ENCODE measurements at places on chromosomes 6 and 20.

DNA sequence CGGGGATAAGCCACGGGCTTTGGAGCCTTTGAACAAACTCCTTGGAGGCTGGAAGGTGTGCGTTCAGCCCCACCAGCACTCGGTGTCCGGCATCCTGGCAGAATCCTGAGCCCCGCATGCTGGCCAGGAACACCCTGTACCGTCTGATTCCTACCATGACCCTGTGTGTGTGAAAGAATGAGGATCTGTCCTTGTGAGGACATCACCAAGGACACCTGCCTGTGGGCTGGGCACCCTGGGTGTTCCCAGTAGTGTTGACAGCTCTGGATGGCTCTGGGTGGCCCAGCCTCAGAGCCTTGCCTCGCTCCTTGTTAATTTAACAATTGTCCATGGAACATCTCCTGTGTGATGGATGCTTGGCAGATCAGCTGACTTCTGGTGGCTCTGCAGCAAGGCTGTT, 234.3 kb downstream of the QKI start:
- no peak for DNase-seq

- no peak for DNase-seq
These were observed 104.9 kb upstream of the TSHZ2 start for GRCh38 chr20:52867305-52867704.

GRCh38 chr20:46270977-46271744, 37.1 kb downstream of the CDH22 start:
- DNase-seq = no peak

GRCh38 chr20:4100679-4101078, 85.3 kb upstream of the RNF24 start:
- no peak for DNase-seq

GRCh38 chr6:115902436-115902835, 158.3 kb downstream of the FRK start:
- DNase-seq = no peak

DNA sequence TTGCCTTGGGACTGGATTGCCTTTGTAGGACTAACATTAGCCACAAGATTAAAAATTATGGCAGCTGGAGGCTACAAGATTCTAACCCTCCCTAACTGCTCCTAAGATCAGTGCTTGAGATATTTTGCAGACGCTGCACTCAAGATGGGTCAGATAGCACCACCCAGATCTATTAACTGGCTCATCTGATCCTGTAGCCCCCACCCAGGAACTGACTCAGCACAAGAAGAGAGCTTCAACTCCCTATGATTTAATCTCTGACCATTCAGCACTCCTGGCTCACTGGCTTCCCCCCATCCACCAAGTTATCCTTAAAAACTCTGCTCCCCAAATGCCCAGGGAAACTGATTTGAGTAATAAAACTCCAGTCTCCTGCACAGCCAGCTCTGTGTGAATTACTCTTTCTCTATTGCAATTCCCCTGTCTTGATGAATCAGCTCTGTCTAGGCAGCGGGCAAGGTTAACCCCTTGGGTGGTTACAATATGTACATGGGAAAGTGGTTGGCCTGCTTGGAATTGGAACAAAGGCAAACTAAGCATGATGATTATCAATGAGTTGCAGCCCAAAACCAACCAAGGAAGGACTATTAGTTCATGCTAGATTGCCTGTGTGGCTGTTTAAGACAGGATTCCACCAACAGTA, 111.3 kb downstream of the OR2B2 start:
- DNase-seq = no peak

- peak; percentile 36 for DNase-seq
These were observed 390.2 kb downstream of the UTRN start for GRCh38 chr6:144675231-144675861.

DNA sequence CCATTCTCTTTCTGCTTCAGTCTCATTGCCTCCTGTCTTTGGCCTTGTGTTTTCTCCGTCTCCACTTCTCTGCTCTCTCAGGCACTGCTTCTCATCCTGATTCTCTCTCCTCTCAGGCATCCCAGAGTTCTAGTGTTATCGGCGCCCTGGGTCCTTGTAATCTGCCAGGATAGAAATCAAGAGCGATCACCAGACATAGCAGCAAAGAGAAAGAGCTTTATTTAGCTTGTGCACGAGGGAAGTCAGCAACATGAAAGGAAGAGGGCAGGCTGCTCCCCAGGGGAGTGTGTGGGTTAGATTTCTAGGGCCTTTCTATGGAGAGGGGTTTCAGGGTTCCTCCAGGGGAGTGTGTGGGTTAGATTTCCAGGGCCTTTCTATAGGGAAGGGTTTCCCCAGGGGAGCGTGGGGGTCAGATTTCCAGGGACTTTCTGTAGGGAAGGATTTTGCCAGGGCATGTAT, 32.5 kb downstream of the SUN5 start:
- DNase-seq = peak; percentile 40

- DNase-seq = no peak
These were observed 43.0 kb downstream of the CDKAL1 start for GRCh38 chr6:20577173-20577688.

GRCh38 chr6:119431799-119432198, 82.2 kb upstream of the MAN1A1 start:
- DNase-seq = no peak

DNA sequence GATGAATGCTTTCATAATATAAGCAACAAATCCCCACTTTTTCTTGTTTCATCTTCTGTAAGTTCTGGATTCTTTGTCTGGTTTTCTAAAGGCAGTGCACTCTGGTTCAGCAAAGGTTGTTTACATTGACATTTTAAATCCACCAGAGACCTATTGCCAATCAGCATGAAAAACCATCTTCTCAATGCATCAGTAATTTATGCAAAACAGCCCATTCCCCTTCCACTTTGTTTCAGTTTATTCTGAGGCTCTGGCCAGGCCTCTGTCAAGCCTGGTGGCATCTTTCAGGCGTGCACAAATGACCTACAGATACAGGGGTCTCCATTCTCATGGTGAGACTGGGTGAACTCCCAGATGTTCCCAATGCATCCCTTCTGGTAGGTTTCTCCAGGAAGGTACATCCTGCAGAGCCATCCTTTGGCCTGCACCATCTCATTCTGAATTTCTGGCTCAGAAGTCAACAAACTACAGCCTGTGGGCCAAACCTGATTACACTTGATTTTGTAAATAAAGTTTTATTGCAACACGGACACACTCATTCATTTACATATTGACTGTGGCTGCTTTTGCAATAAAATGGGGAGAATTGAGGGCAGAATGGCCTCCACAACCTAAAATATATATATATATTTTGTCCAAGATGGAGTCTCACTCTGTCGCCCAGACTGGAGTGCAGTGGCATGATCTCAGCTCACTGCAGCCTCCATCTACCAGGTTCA, 405.4 kb downstream of the PREX1 start:
- no peak for DNase-seq

DNA sequence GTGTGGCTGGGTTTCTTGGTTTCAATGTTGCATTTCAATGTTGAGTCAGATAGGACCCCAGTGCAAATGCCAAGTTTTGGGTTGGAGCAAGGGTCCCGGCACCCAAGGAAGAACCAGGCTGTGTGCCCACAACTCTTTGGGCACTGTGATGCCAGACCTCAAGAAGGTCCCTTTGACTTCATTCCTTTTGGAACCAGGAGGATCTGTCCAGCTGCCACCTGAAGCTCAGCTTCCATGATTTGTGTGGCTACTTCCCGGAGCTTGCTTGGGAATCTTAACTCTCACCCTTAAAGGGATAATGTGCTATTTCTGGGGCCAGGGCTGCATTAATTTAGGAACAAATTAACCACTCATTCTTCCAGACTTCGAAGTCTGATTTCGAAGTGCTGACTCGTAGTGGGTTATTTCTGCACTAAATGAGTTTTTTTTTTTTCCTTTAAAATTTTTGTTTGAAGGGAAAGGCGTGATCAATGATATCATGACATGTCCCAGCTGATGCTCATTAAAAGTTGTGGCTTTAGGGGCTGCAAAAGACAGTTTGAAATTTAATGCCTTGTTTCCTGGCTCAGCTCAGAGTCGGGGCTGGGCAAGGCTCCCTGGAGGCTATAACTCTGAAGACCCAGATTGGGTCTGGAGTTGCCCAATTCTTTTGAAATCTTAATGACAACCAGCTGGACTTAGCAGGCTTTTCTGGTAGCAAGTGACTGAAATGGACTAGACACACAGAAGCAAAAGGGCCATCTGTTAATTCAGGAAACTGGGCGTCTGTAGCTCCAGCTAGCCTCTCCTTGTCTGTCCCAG, 24.0 kb upstream of the PHACTR3 start:
- no peak for DNase-seq

- DNase-seq = no peak
These were observed 32.4 kb downstream of the REV3L start for GRCh38 chr6:111450636-111451035.

DNA sequence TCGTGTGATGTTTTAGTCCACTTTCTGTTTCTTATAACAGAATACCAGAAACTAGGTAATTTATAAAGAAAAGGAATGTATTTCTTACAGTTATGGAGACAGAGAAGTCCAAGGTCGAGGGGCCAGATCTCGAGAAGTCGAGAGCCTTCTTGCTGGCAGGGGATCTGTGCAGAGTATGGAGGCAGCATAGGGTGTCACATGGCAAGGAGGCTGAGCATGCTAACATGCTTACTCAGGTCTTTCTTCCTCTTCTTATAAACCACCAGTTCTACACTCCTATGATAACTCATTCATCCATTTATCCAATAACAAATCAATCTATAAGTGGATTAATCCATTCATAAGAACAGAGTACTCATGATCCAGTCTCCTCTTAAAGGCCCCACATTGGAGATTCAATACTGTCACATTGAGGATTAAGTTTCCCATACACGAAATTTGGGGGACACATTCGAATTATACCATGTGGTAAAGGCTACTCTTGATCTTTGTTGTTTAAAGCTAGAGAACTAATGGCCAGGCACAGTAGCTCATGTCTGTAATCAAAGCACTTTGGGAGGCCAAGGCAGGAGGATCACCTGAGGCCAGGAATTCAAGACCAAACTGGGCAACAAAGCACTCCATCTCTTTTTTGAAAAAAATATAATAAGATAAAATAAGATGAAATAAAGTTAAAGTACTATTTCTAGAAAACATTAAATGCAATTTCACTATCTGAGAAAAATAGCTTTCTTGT, 2.1 kb downstream of the GOPC start:
- DNase-seq = no peak

DNA sequence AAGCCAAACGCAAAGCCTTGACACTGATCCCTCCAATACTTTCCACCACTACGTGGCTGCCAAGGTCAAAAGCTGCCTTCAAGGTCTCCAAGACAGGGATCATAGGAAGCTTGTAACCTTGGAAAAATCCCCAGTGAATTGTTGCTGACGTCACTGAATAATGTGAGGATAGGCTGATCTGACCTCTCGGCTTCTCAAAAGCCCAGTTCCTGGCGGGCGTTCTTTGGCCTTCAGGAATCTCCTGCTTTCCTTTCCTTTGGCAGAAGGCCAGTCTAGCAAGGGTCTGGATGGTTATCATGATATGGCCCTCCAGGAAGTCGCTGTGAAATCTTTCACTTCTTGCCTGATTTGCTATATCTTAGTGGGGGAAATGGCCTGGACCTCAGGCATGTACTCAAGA, 61.4 kb upstream of the TNFAIP3 start:
- DNase-seq = no peak

DNA sequence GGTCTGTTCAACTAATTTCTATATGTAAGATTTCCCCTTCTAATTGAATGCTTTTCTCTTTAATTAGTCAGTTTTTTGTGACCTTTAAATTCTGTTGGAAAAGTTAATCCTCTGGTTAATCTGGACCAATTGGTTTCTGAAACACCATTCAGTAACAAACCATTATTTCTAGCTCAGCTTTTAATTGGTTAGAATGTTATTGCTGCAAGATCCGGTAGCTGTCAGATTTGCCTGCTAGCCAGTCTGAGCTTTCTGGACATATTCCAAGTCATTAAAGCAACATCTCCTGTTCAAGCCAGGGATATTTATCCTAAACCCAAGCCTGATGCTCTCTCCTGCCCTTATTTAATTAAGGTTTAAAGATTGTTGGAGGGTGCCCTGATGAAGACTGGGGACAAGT, 55.1 kb upstream of the FBXL4 start:
- no peak for DNase-seq

DNA sequence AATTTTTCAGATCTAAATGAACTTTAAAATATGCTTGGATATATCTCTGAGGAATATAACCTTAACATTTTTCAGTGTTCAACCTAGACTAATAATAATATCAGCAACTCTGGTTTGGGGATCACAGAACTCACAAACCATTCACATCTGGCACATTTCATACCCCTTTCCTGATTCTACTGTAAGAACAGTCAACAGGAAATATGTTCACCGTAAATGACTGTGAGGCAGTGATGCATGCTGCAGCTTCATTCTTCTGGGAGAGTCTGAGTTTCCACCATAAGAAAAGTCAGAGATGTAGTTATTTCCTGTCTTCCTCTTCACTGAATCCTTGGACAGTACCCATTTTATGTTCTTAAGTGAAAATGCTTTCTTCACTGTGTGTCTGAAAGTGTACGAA, 134.2 kb upstream of the IFNGR1 start:
- no peak for DNase-seq

DNA sequence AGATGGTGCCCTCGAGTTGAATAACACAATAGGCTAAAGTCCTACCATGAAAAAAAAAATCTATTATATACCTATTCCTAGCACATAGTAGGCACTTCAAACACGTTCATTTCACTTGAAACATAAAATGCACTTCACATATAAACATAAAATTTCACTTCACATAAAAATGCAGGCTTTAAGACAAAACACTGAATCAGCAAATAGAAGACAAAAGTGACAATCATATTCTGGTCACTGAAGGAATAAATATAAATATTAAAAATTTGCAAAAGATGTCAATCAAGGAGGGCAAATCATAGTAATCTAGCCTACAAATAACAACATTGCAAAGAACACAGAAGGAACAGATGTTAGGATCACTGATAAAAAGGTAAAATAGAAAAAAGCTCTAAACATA, 153.1 kb downstream of the LMBRD1 start:
- no peak for DNase-seq

DNA sequence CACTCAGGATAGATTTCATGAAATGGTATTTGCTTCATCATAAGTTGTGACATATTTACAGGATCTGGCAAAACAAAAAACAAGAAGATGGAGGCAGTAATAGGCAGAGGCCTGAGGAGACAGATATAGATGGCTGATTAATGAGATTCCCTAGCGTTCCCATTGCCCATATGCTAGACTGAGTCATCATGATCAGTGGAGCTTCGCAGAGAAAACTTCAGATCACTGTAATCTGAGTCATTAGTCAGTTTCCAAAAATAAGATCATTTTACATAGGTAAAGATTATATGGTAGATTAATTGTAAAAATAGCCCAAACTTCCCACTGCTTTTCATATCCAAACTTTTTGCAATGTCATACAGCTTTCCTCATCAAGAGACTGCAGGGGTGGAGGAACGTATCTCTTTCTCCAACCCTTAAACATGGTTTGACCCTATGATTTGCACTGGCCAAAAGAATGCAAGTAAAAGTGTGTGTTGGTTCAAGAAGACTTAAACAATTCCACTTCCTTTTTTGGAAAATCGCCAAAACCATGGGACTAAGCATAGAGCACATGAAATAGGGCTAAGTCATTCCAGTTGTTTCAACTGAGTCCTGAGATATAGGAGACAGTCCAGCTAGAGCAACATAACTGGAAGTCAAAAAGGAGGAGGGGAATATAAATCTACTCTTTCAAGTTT, 626.0 kb downstream of the RNF144B start:
- DNase-seq = no peak

GRCh38 chr6:44649365-44650025, 262.0 kb downstream of the CDC5L start:
- DNase-seq = no peak

All from activated CD4-positive, alpha-beta T cell treated with anti-CD3 and anti-CD28 coated beads, Interleukin-2, amount 50 U/mL, for 48 hours (primary cell).